ENCODE measurements at places on chromosomes 2 and 18.

DNA sequence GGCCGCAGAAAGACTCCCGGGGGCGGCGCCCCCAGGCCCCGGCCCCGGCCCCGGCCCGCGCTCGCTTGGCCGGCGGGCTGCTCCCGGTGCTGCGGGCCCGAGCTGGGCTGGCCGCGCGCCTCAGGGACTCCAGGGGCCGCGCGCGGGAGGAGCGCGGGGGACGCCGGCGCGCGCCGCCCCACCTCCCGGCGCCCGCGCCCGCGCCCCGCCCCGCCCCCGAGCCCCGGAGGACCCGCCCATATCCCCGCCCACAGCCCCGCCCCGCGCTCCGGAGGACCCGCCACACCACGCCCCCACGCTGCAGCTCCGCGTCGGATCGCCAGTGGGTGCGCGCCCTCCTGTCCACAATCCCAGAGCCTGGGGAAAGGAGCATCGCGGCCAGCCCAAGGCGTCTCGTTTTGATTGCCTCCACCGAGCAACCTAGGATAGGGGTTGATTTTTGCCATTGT, at the start of gene PARD6G:
PARD6G (minus strand) TSS at position 122 of the 449 bp plus-strand sequence. CDS start 166 bp downstream, outside the sequence.
- DNase-seq = peak; percentile 56

- no peak for DNase-seq
Observed at GRCh38 chr2:9897846-9898245, 53.6 kb upstream of the GRHL1 start.

GRCh38 chr18:54555286-54555685, 35.8 kb upstream of the DYNAP start:
- no peak for DNase-seq

- DNase-seq = peak; percentile 68
Observed at GRCh38 chr2:142131010-142131669, at the start of gene LRP1B. Gene LRP1B, minus strand, starts transcription at chr2:142131016. Its CDS starts 287 bp downstream, at chr2:142130729.

DNA sequence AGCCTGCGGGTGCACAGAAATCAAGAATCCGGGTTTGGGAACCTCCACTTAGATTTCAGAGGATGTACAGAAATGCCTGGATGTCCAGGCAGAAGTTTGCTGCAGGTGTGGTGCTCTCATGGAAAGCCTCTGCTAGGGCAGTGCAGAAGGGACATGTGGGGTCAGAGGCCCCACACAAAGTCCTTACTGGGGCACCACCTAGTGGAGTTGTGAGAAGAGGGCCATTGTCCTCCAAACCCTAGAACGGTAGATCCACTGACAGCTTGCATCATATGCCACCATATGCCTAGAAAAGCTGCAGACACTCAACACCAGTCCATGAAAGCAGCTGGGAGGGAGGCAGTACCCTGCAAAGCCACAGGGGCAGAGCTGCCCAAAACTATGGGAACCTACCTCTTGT, 833.0 kb downstream of the TMEM182 start:
- DNase-seq = no peak
